ENCODE measurements at places on chromosomes 6 and 20.

DNA sequence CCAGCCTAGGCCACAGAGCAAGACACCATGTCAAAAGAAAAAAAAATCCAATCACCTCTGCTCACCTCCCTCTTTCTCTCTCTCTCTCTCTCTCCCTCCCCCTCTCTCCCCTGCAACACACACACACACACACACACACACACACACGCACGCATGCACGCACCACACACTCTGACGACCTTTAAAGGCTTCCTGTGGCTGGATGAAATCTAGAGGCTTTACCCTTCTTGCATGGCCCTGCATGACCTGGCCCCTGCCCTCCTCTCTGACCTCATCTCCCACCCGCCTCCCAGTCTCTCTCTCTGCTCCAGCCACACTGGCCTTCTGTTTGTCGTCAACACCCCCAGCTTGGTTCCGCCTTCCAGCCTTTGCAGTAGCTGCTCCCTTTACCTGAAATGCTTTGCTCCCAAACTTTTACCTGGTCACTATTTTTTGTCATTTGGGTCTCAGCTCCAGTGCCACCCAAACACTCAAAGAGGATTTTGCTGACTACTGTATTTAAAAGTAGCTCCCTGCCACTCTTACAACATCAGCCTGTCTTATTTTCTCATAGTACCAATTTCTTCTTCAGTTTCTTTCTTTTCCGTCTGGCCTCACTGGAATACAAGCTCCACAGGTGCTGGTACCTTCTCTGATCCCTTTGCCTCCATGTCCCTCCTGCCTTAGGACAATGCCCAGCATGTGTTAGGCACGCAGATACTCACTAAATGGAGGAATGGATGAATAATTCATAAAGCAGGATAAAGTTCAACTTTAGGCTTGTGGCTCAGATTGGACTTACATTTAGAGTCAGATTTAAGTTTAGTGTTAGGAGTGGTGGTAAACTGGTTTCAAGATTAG lies 4.3 kb upstream of the LTA start:
- no peak for DNase-seq

DNA sequence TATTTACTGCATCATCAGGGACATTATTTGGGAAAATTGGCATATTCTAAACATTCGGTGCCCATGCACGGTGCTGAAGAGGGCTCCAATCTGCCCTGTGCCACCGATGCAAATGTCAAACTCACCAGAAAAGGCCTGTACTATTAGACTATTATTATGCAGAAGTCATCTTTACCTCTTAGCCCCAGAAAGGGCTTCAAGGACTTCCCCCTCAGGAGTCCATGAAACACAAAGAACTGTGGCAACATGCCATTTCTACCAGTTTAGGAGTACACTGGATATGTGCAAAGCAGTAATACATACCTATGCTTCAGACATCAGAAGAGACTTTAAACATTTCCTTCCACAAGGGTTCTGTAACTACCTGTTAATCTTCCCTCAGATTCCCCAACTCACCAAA lies 8.6 kb downstream of the DIDO1 start:
- no peak for DNase-seq

DNA sequence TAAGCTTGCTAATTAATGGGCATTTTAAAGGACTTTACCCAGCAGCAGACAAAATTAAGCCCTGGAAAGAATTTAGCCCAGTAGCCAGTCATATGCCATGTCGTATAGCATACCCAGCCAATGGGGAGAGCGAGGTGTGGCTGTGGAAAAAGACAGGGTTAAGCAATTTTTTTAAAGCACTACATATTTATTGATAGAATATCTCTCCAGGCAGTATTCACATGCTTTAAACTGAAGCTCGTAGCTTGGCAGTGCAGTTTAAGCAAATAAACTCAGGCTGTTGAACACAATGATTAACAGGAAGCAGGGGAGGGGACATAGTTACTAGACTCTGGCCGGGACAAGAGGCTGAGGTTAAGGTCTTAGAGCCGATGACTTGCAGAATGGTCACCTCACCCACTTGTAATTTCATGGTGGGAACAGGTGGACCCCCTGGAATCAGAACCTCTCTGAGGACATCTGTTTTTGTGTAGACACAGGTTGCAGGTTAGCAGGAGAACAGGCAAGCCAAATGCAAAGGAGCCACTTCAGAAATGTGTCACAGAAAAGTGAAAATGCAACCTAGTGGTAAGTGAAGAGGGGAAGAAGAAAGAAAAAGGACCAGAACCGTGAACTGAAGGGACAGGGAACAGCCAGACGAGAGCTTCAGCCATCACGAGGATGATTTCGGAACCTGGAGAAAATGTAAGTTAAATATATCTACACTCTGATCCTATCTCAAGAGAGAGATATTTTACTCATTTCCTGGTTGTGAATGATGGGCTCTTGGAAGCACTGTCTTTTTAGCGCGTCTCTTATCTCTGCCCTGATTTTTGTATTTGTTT lies 7.2 kb downstream of the GCNT2 start:
- DNase-seq: no peak

DNA sequence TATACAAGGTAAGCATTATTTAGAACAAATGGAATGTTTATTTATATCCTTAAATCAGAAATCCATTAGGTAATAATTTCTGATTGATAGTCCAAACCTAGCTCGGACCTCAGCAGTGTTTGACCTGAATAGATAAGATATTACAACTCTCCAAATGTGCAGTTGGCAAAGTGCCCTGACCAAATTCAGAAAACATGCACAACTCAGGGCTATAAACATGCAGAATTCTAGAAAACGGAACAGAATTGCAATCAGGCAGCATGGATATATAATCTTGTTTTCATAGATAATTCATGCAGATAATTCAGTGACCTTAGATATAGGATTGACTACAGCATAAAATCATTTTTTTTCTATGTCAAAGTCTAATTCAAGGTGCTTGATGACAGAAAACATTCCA lies 626.6 kb upstream of the CITED2 start:
- DNase-seq: no peak

DNA sequence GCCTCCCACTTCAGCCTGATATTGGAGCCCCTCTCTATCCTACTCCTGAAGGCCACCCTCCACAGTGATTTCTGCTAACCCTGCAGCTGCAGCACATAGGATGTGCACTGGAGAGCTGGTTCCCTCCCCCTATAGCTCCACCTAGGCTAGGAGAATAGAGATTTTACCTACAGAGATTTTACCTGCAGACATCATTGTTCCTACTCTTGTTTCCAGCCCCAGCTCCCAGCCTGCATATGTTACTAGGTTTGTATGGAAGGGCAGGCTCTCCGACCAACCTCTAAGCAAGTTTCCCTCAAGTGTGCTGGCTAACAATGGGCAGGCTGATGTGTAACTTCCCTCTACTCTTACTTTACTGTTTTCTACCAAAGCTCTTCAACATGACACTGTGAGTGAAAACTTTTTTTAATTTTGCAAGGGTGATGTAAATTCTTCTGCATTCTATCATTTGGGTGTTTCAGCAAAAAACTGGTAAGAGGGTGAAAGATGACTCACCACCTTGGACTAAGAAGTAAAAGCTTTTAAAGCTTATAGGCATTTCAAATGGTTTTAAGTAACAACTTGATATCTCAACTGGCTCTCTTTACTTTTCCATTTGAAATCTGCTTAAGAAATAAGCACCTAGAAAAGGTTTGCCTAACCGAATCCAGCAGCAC lies 106.8 kb downstream of the CDK19 start:
- DNase-seq: no peak

- no peak for DNase-seq
These were observed 119.4 kb downstream of the ZFAND3 start for GRCh38 chr6:37938909-37939308.

DNA sequence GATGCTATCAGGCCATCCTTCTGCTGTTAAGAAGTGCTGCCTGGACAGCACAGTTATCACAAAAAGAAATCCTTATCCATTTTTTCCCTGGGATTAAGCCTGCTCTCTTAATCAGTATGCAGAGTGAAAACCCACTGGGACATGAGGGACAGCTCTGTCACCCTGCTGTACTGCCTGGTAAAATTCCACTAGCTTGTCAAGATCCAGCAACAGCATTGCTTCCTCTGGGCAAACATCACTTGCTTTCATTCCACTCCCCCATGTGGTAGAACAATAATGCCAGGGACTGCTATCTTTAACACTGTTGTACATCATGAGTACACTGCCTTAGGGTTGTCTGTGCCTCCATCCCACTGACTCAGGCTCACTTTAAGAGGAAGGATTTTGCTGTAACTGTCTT lies 331.3 kb downstream of the KIF16B start:
- no peak for DNase-seq

- peak; percentile 73 for DNase-seq
These were observed 362 bp downstream of the DUSP22 start for GRCh38 chr6:292506-293192.

GRCh38 chr6:14983599-14984518 lies 262.0 kb upstream of the JARID2 start:
- no peak for DNase-seq

GRCh38 chr20:41150664-41151063 lies 13.3 kb downstream of the PLCG1 start:
- DNase-seq: no peak

- peak; percentile 83 for DNase-seq
These were observed 4.1 kb downstream of the TTBK1 start for GRCh38 chr6:43247114-43247999.

DNA sequence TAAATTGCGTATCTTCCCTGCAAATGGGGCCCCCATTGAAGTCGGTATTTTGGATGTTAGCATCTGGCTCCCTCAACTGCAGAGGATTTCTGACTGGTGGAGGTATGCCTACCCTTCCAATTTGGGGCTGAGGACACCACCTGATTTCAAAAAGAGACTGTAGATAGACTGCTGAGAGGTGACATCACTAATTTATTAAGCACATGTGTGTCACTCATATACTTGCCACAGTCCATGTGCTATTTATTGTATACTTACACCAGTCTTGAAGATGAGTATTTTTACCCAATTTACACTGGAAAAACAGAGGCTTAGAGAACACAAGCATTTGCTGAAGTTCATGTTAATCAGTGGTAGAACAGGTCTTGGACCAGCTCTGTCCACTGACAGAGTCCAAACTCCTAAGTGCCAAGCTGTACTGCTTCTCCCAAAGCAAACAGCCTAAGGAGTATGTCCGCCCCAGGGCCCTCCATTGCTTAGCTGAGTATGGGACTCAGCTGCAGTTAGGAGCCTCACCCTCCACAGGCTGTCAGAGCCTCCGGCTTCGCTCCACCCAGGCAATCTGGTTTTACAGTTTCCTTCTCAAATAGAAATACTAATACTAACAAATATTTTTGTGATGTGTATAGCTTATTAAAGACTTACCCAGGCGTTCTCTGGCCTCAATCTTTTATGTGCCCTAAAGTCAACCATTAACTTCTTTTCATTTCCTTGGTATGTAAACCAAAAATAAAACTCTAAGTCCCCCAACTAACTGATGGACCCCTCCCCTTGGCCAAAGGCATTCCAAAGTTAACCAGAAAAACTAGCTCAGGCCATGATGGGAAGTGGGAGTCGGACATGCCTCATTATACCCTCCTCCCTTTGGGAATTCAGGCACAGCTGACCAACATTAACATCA lies 17.5 kb downstream of the RIN2 start:
- no peak for DNase-seq

GRCh38 chr6:32922083-32922482 lies 18.7 kb downstream of the HLA-DMB start:
- no peak for DNase-seq

DNA sequence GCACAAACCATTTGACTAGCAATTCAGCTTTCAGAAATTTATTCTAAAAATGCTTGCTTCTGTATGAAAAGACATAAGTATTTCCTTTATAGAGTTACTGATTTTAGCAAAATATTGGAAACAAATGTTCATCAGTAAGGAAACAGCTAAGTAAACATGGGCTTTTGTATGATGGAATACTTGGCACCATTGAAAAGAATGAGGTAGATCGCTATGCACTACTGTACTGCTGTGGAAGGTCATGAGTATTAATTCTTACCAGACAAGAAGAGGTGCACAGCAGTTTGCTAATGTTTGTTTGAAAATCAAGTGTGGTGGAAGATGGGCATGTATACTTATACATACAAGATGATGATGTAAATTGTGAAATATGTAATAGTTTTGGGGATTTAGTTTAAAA lies 73.0 kb downstream of the FARS2 start:
- DNase-seq: no peak

DNA sequence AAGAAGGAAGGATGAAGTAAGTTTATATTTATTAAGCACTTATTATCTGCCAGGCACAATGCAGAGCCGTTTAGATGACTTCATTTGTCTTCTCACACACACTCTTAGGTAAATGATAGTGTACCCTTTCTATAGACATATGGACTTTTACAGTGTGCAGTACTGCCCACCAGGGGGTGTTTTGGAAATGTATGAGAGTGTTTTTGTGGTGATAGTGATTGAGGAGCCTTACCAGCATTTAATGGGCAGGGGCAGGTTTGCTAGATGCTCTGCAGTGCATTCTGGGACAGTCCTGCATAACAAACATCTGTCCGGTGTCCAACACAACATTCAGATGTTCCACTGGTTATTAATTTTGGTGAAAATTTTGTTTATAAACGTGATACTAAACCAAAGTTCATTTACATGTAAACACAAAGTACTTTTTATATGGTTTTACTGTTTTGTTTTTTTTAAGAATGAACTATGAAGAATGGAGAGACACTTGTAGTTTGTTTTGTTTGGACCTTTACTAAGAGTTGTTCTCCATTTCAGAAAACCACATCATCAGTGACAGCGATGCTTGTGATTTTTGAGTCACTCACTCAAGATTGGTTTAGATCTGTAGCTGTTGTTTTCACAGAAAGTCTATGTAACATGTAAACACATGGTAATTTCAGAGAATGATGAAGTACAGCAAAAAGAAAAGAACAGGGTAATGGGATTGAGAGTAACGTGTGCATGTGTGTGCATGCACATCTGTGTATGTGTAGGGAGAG lies 19.9 kb downstream of the KCNS1 start:
- no peak for DNase-seq

DNA sequence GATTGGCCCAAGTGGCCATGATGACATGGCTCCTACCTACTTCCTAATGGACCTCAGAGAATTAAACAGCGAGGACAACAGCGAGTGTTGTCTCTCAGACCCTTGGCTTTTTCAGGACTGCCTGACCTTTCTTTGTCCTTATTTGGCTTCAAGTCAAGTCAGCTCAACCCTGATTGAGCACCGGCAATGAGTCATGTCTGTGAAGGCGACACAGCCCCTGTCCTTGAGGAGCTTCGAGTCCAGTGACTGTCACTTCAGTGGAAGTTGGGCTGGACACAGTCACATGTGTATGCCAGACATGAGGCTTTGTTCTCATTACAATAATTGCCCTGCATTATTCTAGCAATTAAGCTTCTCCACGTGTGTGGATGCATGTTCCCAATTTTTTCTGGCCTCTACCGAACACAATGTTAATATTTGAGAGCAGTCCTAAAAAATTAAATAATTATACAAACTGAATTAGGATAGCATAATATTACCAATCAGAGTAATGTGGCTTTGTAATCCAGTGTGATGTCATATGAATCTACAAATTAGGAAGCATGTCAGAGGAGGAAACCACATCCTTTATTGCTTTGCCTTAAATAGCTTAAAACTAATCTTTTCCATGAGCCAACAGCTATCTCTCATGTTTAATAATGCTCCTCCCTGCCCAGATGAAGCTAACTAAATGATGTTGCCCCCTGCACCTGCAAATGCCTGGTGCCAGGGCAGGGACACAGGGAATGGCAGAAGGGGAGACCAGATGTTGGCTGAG lies 178.6 kb downstream of the CDH26 start:
- no peak for DNase-seq
